ENCODE measurements at places on chromosomes 2 and 18.

GRCh38 chr2:218880102-218880858 is at the start of gene WNT10A:
TSS of gene WNT10A (plus strand) at chr2:218880852. CDS start at chr2:218880996, 144 bp downstream.
- DNase-seq: peak; percentile 87

- DNase-seq: no peak
Observed at GRCh38 chr2:189836644-189837043, 52.4 kb downstream of the PMS1 start.

- DNase-seq: no peak
Observed at GRCh38 chr18:41942254-41942653, 12.8 kb upstream of the PIK3C3 start.

- no peak for DNase-seq
Observed at GRCh38 chr2:30106543-30106942, 40.3 kb upstream of the YPEL5 start.

GRCh38 chr2:24085200-24085489 is 511 bp upstream of the TP53I3 start:
- no peak for DNase-seq

- DNase-seq: no peak
Observed at GRCh38 chr2:62112179-62112578, 83.7 kb upstream of the B3GNT2 start.

GRCh38 chr2:223989206-223989855 is 32.1 kb downstream of the MRPL44 start:
- DNase-seq: no peak

GRCh38 chr2:11995456-11995855 is 249.0 kb downstream of the LPIN1 start:
- DNase-seq: no peak

GRCh38 chr18:48100651-48101165 is 170.2 kb upstream of the SMAD2 start:
- no peak for DNase-seq

DNA sequence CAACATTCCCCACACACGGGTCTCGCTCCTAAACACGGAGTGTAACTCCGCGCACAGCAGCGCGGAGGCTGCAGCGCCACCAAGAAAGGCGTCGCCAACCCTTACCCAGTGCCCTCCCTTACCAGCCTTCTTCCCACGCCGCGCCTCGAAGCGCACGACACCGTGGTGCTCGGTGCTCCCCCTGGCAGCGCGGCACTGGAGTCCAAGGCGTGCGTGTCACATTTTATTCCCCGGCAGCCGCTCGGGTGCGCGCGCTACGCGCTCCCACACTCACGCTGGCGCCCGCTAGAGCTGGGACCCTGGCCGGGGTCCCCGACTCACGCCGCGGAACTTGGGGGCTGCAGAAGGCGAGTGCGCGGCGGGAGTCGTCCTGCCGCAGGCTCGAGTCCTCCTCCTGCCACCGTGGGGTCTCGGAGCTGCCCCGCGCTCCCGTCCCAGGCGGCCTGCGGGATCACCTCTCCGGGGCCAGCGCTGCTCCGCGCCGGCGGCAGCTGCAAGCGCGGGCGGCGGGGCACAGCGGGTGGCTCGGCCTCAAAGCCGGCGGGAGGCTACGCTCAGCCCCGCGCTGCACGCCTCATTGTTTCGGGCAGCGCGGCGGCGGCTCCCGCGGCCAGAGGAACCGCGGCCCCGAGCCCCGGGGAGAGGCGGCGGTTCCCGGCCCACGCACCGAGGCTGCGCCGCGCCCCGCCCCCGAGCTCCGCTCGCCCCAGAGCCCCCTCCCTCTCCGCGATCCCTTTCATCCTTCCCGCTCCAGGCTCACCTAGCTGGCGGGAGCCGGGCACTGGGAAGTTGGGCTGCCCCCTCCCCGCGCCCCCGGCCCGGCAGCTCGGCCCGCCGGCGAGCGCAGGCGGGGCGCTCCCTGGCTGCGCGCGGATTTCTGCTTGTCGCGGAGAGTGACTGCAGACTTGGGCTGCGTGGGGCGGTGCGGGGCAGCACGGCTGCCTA is at the start of gene ST6GAL2:
TSS of gene ST6GAL2 (minus strand) at position 197 of the 945 bp plus-strand sequence. CDS start 42,190 bp downstream, outside the sequence.
- DNase-seq: no peak

DNA sequence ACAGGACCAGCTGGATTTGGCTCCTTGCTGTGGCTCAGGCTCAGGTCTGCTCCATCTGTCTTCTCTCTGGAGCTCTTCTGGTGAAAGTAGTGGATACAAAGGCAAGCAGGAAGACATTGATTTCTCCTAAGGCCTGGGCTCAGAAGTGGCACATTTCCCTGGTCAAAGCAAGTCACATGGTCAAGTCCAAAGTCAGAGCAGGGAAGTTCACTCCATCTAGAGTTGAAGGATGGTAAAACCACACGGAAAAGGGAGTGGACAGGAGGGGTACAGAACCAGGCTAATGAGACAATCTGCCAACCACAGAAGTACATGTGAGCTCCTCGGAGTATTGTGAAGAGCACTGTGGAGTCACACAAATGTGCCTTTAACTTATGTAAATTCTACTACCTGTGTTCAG is 66.1 kb downstream of the MARCO start:
- DNase-seq: no peak

- no peak for DNase-seq
Observed at GRCh38 chr18:7000484-7001096, 117.0 kb downstream of the LAMA1 start.

DNA sequence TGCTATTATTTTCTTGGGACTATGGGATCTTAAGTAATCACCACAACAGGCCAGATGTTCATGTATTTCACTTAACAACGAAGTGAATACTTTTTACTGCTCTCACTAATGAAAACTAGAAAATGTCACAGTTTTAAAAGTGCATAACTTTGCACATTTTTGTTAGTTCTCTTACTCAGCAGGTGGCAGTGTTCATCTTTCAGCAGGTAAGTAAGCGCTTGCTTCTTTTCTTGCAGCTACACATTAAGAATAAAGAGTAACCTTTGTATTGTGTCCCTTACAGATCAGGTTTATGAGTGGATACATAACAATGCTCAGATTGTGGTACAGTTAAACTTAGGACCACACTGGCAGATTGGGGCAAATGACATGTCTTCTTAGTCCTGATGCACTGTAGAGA is 61.0 kb downstream of the DAW1 start:
- no peak for DNase-seq

- no peak for DNase-seq
Observed at GRCh38 chr2:105383432-105384166, 15.3 kb downstream of the FHL2 start.

DNA sequence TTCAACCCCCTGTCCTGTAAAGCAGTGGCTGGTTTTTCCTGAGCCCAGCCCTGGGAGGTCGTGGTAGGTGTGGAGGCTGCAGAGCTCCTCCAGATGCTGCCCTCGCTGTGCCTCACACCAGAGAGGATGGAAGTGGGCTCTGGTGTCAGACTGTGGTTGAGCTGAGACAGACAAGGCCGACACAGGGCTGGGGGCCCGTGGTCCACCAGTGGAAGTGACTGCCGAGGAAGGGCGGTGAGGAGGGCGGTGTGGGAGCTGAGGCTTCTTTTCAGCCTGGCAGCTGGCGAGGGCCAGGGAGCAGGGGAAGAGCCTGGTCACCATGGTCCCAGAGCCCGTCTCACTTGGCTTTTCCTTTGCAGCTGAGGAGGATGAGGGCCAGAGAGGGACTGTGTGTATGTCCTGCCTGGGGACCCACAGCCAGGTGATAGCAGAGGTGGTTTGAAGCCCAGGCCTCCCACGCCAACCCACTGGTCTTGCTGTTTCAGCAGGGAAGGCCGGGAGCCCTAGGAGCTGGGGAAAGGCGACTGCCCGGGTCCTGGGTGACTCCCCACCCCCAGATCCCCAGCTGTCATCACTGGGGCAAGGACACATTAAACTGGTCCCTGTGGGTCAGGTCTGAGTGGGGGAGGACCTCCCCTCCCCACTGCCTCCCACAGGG is 8.5 kb downstream of the SFTPB start:
- no peak for DNase-seq

GRCh38 chr2:152445375-152445774 is 110.4 kb downstream of the FMNL2 start:
- no peak for DNase-seq

- DNase-seq: no peak
Observed at GRCh38 chr2:226839951-226840350, 4.1 kb downstream of the RHBDD1 start.

GRCh38 chr2:235690809-235691450 is 197.1 kb downstream of the AGAP1 start:
- no peak for DNase-seq

GRCh38 chr2:224774735-224775134 is 58.6 kb upstream of the CCDC195 start:
- DNase-seq: no peak

GRCh38 chr2:3608373-3609278 is 13.7 kb downstream of the COLEC11 start:
- DNase-seq: no peak

DNA sequence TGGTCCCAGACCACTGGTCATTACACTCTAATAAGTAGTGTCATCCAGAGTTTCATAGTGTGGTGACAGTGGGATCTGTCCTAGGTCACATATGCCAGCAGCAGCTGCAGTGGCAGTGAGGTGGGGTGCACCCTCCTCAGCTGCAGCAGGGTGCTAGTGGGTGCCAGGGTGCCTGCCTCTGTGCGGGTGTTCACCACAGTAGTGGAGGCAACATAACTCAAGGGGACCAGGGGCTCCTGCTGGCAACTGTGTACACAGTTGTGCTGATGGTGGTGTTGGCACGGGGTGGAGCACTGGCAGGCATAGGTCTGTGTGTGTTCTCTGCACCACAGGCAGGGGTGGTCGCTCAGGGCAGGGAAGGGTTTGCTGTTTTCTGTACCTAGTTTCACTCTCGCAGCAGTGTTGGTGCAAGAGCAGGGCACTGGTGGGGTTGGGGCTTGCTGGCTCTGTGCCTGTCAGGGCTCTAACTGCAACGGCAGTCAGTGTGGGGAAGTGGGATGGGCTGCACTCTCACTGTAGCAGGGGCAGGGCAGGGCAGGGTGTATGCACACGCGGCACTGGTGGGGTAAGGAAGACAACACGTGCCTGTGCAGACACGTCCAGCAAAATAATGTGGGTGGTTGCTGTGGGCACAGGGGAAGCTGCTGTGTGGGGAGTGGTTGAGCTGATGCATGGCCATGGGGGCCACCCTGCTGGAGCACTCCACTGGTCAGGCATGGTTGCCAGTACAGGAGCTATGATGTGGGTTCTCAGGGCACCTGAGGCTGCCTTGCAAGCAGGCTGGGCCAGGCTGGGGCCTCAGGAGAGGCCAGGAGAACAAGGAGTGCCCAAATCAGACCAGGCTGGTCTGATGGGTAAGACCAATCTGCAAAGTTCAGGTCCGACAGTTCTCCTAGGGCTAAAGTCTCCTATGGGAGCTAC is 226.6 kb downstream of the MEIS1 start:
- no peak for DNase-seq

- DNase-seq: no peak
Observed at GRCh38 chr2:55231546-55232083, 478 bp downstream of the CLHC1 start.

DNA sequence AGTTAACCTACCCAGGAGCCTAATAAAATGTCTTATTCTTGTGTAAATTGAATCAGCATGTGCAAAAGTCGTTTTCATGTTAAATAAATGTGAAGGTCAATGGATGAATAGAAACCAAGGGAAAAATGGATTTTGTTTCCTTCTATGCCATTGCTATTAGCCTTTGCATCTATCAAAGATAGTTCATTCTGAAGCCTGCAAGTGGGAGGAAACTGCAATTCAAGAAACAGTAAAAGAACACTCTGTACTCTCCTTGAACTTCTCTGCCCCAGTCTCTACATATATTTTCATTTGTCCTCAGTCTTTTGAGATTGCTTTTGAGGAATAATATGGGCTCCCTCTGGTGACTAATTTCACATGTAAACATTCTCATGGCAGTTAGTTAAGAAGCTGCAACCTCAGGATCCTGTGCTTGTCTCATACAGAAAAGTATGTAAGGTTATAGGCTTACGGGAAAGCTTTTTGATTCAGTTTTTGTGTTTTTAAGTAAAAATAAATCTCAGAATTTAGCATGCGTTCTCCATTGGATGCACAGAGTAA is 1590.0 kb upstream of the LRRTM1 start:
- DNase-seq: no peak

- DNase-seq: no peak
Observed at GRCh38 chr18:22723221-22723620, 209.9 kb upstream of the RBBP8 start.

- DNase-seq: no peak
Observed at GRCh38 chr2:28425464-28425835, 32.8 kb downstream of the FOSL2 start.

- no peak for DNase-seq
Observed at GRCh38 chr18:34158881-34159690, 65.6 kb downstream of the NOL4 start.

DNA sequence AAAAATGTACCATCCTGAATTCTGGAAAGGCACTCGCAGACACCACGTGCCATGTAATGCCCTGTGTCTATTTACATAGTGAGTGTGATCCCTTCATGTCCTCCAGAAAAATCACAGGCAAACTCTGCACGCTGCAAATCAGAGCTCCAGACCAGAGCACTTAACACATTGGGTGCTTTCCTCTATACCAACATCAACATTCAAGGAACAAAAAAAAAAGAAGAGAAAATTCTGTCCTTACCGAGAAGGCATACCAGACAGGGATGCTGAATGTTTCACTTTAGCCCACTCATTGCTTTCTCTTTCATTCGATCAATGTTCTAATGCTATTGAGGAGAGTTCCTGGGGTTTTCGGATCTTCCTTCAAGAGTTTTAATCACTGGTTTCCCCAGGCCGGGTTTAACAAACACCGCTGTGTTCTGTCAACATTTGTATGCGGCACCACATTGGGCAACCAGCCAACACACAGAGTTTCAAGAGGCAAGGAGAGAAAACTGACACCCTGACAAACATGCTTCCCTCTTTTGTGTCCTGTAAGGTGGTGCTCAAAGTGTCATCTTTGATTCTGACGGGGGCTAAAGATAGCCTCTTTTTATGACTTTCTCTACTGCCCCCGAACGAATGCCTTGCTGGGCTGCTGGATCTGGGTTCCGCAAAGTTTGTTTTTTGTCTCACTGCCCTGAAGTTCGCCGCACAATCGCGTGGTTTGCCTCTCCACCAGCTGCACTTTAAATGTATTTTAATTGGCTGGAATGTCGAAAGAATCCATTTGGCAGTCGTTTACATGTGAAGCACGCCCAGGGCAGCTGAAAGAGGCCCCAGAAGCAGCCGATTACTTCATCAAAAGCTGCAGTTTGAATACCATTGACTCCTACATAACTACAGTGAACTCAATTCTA is 106.4 kb upstream of the NCKAP5 start:
- DNase-seq: no peak

DNA sequence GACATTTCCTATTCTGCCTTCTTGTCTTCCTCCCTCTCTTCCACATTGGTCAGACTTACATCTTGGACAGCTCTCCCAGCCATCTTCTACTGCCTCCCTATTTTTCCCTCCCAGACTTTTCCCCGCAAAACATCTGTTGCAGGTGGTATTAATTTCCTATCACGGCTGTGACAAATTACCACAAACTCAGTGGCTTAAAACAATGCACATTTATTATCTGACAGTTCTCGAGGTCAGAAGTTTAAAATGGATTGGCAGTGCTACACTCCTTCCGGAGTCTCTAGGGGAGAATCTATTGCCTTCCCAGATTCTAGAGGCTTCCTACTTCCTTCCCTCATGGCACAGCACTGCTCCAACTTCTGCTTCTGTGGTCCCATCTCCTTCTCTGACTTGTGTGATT is 33.3 kb downstream of the STRADB start:
- DNase-seq: no peak

- no peak for DNase-seq
Observed at GRCh38 chr2:7588295-7588694, 671.1 kb downstream of the RNF144A start.

- no peak for DNase-seq
Observed at GRCh38 chr2:154914561-154914960, 216.1 kb downstream of the KCNJ3 start.
